ENCODE measurements at places on chromosomes 7 and 10.

DNA sequence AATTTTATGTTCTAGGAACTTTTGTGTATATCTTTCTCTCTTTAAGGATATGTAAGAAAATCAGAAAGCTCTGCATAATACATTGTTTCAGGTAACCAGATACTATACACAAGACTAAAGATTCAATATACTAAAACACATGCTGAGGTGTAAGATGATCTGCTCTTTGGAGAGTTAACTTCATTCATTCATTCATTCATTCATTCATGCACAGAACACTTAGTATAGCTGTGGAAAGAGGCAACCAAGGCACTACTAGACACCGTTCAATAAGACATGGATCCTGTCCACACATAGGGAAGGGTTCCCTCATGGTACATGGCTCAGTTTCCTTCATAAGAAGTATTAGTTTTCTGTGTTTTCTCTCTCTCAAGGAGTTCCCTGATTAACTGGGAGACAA, 207.6 kb upstream of the AOAH start:
- DNase-seq = no peak

DNA sequence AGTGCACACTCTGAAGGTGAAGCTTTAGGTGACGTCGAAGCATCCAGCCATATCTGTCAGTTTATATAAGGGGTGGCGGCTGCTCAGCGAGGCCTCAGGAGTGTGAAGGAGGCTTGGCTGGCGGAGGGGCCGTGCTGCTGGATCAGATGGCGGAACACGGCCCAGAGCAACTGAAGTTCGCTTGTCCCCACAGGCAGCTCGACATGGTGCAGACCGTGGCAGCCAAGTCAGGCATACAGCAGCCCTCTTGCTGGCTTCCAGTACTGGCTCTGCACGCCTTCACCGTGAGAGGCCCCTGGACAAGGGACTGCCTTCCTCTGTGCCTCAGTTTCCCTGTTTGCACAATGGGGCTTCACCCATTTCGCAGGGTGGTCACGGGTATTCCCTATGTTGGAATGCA, 443.5 kb downstream of the DNAJB6 start:
- DNase-seq = no peak

DNA sequence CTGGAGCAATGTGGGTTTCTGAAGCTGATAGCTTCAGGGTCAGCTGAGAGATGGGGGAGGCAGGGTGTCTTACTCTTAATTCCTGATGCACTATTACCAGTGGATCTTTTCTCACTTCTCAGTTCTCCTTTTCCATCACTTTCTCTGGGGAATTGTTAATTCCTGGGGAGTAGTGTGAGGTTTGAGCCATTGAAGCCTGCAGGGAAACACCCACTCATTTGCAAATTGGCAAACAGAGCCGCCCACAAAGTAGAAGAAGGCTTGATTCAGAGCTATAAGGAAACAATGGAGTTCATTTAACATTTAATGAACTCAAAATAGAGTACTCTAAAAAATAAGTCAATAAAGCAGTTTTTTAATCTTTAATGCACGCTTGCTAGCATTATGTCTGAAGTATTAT, 4.3 kb upstream of the TECTB start:
- no peak for DNase-seq

- DNase-seq = peak; percentile 28
These were observed 7.7 kb downstream of the SLC37A3 start for GRCh38 chr7:140390466-140391190.

DNA sequence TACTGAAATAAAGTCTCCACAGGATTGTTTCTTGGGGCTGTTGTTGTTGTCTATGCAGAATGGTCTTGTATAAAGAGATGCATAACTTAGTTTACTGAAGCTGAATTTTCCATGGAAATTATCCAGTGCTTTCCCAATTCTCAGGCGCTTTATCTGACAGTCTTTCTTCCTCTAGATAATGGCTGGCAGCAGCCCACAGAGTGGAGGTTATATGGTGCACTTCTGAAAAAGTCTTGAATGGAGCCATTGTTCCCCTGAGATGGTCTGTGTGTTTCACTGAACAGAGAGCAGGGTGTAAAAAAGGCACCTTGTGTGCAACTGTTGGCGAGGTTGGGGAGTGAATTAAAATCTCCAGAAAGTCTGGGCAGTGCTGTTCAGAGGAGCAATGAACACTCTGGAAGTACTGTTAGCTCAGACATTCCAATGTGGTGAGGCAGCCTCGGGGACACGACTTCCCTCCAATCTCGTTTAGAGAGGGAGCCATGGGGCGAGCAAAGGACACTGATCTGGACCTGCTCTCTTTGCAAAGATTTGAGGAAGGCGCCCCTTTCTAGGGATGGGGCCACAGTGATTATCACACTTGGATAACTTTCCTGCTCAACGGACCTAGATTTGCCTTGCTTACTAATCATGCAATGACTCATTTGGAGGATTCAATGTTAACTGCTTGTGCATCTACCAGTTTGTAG, 2.0 kb upstream of the PLCE1 start:
- DNase-seq = no peak

DNA sequence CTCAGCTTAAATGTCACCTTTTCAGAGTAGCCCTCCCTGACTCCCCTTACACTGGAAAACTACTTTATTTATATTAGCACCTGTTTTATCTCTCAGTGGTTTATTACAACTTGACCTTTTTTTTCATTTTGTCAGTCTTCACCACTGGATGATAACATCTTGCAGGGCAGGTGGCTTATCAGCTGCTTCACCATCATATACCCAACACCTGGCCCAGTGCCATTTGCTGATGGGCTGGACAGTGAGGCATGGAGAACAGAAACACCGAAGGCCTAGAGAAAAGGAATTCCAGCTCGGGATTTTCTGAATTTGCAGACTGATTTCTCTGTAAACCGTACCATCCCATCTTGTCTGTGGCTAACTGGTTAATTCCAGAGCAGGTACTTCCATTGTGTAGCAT, 48.5 kb downstream of the SORCS3 start:
- DNase-seq = no peak
